ENCODE measurements at places on chromosomes 6 and 20.

- DNase-seq = no peak
Measured at GRCh38 chr6:138248011-138248410, 29.7 kb upstream of the PBOV1 start.

- no peak for DNase-seq
Measured at GRCh38 chr20:57434390-57434700, 43.1 kb downstream of the RBM38 start.

- DNase-seq = no peak
Measured at GRCh38 chr6:6723361-6723760, 134.8 kb downstream of the LY86 start.

GRCh38 chr20:57665589-57665971, 44.2 kb downstream of the PMEPA1 start:
- peak; percentile 1 for DNase-seq

DNA sequence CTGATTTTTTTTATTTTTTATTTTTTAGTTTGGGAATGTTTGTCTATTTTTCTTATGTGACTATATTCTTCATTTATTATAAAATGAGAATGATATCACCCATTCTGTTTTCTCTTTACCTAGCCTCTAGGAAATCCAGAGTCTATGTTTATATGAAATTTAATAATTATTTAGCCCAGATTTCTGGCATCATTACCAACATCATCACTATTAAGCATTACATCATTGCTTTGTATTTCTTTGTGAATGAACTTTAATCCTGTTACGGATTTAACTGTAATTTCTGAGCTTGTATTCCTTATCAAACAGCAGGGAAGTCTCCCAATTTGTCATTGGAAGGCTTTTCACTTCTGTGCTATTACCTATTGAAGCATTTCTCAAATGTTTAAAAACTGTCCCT, 72.7 kb upstream of the NOX3 start:
- DNase-seq = no peak

GRCh38 chr6:138971601-138972000, 16.5 kb downstream of the REPS1 start:
- DNase-seq = peak; percentile 12

GRCh38 chr6:129124347-129124746, 241.4 kb downstream of the LAMA2 start:
- no peak for DNase-seq

DNA sequence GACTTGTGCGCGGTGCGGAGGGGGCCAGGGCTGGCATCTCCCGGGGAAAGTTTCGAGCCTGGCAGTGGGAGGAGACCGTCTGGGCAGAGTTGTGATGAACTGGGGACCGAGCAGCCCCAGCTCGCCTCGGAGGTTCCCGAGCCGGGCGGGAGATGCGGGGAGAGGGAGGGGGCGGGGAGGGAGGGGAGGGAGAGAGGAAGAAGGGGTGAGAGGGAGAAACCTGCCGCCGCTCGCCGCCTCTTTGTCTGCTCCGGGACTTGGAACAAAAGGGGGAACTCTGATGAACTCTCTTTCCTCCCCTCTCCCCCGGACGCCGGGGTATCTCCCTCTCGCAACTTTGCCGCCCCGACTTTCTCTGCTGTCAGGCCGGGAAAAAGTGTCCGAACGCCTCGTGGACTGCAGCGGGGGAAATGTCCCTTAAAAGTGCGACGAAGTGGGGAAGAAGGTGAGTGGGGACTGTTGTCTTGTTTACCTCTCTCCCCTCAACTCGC, 72.7 kb downstream of the SOX4 start:
- DNase-seq = no peak

- DNase-seq = no peak
Measured at GRCh38 chr20:15945289-15945688, 628.0 kb downstream of the KIF16B start.

DNA sequence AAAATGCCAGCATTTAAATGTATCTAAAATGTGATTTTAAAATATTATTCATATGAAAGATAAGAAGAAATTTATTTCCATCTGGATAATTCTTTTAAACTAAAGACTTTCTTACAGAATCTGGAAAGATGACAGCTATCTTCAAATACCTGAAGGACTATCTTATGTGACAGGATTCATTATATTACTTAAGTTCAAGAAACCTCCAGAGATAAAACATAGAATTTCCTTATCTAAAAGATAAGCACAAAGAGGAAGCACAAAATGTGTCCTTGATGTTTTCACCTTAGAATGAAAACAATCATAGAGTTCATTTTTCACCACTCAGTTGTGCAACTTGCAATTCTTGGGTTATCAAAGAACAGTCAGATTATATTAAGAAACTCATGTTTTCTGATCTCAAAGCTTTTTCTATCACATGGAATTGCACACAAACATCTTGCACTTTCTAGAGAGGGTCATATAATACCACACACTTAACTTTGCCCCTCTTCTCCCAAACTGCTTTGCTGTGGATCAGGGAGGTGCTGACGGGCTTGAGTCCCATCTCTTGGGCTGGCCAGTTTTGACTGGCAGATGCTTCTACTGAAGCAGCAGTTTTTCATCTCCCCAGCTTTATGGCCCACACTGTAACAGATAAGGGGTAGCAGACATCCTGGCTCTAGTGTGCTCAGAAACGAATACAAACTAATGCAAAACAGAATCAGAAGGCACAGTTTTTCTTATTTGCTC, 467.4 kb downstream of the CDC5L start:
- DNase-seq = no peak

GRCh38 chr6:150334790-150335783, 33.7 kb upstream of the IYD start:
- DNase-seq = peak; percentile 29

- no peak for DNase-seq
Measured at GRCh38 chr6:139172567-139172966, 37.7 kb downstream of the HECA start.

- DNase-seq = no peak
Measured at GRCh38 chr6:169452869-169453620, 199.4 kb upstream of the THBS2 start.

GRCh38 chr6:41191569-41191968, 9.4 kb downstream of the TREML2 start:
- no peak for DNase-seq

DNA sequence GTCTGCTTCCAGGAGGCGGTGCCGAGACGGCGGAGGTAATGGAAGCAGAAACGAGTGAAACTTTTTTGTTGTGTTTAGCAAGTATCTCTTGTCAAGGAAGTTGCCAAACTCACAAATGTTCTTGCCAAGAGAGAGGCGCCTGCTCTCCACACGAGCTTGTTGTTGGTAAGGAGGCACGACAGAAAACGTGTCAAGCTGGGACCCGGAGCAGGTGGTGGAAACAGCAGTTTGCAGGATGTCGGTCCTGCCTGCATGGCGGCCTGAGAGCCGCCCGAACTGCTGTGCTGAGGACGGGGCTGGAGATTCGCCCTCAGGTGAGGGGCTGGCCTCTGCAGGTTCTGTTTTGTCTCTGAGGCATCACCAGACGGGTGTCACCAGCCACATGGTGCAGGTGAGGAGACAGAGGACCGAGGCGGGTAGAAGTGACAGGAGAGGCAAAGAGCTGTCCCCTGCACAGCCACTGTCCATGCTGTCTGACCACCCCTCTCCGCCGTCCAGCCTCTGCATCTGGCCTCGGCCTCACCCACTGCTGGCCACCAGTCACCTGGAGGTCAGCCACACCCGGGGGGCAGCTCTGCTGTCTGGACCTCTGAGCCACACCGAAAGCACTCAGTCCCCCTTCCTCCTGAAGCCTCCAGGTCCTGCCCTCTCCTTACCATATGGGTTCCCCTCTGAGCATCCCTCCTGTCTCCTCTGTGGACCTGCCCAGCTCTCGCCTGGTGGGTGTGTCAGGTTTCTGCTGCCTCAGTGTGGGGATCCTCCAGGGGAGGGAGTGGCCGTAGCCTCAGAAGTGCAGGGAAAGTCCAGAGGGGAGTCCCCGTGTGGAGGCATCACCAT, 261.5 kb downstream of the TAF4 start:
- no peak for DNase-seq

DNA sequence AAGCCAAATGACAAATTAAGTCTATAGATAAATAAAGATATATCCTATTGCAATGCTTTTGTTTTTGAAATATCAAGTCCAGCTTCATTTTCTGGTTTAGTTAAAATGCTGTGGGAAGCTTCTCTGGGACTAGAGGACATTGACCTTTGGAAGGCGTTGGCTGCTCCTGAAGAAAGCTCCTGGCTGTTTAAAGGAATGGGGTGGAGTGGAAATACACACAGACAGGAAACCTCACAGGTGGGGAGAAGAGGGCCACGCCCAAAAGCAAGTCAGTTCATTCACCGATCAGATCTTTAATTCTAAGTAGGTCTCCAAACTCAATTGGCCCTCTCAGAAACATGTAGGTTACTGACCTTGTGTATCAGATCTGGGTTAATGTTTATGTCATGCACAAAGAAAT, 59.6 kb downstream of the SPTLC3 start:
- no peak for DNase-seq

- no peak for DNase-seq
Measured at GRCh38 chr20:1567392-1568162, 10.1 kb upstream of the SIRPD start.

DNA sequence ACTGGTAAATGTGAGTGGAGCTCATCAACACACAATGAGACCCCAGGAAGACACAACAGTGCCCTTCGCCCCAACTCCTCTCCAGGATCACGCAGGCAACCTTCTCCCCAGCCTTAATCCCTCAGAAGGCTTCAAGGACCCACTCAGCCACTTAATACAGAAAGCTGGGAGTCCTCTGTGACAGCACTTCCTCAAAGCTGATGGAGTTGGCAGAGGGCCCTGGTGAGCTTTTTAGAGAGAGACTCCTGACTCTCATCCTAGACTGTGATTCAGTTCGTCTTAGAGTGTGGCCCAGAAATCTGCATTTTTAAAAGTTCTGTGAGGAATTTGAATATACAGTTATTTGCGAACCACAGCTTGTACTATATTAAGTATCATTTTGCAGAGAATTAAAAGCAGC, 187.7 kb downstream of the UST start:
- DNase-seq = no peak
